Effector memory CD4-positive, alpha-beta T cell (primary cell): ENCODE measurements at places on chromosomes 6 and 20.

- no peak for DNase-seq
Measured at GRCh38 chr6:31122791-31123706, 2.8 kb upstream of the CDSN start.

DNA sequence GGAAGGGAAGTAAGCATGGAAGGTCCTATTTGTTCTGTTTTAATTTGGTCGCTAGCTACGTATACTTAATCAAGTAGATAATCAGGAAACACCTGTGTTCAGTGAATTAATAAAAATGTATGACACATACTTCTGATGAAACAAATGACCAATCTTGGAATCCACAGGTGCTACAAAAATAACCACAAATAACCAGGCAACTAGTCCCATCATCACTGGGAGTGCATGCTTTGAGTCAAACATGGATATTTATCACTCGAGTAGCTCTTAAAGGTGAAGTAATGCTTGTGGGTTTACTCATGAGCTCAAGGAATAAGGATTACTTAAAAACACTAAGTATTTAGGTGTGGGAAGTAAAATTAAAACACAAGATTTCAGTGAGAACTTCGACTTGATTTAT is 285.6 kb upstream of the ID4 start:
- DNase-seq, result no peak

DNA sequence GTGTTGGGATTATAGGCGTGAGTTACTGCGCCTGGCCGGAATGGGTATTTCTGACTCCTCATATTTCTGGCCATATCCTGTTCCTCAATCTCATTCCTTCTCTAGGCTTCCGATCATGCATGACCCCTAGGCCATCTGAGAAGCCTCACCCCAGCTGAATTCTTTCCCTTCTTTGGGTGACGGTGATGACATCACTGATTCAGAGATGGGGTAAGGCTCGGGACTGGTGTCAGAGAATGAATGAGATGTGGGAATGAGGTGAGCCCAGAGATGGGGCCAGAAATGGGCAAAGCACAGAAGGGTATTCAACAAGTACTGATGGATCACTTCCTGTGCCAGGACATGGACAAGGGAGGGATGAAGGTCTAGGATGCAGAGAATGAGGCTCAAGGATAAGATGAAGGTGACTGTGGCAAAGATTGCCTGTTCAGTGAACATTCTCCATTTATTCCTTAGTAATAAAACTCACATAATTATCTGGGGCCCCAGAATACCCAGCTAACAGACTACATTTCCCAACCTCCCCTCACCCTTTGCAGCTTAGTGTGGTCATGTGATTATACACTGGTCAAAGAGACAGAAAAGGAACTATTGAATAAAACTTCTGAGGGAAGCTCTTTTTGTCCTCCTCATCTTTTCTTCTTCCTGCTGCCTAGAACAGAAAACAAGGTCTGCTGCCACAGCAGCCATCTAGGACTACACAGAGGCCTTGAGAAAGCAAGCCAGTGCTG is 39.6 kb downstream of the KIAA0319 start:
- DNase-seq, result no peak

DNA sequence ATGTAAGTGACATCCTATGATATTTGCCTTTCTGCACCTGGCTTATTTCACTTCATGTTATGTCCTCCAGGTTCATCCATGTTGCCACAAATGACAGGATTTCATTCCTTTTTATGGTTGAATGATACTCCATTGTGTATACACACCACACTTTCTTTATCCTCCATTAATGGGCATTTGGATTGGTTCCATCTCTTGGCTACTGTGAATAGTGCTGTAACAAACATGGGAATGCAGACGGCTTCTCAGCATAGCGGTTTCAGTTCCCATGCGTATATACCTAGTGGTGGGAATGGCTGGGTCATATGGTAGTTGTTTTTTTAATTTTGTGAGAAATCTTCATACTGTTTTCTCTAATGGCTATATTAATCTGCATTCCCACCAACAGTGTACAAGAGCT is 14.8 kb downstream of the MTHFD1L start:
- no peak for DNase-seq

- no peak for DNase-seq
Measured at GRCh38 chr20:46901638-46902037, 7.0 kb downstream of the EYA2 start.

DNA sequence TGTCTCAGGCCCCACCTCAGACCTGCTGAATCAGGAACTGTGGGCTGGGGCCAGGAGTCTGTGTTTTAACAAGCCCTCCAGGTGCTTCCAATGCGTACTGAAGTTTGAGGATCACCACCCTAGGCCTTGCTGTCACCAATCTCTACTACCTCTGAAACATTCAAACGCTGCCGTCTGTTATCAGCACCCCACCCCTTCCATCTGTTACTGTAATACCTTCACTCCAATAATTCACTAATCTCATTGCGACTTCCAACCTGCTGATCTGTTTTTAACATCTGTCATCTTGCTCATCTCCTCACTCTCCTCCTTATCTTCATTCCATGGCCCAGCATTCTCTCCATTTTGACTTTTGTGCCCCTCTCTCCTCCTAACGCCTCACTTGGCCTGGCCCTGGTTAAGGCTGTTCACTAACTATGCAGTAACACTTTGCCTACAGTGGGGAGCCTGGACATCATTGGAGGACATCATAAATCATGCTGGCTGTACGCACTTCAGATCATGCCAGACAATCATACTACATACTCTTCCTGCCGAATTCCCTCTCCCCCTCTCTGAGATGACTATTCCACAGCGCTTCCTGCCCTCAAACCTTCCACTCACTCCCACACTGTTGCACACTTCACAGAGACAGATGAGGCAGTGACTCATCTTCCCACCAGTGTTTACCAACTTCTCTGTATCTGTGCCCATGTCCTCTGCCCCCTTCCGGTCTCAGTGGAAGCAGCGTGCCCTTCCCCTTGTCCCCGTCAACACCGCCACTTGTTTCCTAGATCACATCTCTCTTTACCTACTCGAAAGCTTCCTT is 3.0 kb upstream of the GUCA1B start:
- DNase-seq, result no peak

- DNase-seq, result no peak
Measured at GRCh38 chr6:95959261-95959660, 56.5 kb upstream of the FUT9 start.

DNA sequence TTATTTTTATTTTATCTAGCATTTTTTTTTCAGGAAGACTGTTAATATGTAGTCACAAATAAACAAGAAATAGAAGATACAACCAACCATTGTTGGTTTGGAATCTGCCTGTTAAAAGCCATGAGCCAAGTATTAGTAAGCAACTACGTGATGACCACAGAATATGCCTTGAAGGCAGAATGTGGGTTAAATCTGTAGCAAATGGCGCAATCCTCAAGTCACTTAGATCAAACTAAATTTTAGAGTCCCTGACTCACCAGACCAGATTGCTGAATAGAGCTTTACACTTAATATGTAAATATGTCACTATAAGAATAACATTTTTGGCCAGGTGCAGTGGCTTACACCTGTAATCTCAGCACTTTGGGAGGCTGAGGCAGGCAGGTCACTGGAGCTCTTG is 800.1 kb upstream of the CITED2 start:
- no peak for DNase-seq

DNA sequence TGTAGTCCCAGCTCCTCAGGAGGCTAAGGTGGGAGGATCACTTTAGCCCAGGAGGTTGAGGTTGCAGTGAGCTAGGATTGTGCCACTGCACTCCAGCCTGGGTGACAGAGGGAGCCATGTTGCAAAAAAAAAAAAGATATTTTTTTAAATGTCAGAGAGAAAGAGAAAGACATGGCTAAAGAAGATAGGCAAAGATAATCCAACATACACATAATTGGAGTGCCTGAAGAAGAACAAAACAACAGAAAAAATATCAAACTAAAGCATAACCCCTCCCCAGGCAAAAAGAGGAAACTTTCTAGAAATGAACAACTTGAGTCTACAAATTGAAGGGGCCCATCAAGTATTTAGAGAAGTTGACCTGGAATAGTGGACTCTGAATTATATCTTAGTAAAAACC is 14.0 kb upstream of the GRM4 start:
- no peak for DNase-seq

DNA sequence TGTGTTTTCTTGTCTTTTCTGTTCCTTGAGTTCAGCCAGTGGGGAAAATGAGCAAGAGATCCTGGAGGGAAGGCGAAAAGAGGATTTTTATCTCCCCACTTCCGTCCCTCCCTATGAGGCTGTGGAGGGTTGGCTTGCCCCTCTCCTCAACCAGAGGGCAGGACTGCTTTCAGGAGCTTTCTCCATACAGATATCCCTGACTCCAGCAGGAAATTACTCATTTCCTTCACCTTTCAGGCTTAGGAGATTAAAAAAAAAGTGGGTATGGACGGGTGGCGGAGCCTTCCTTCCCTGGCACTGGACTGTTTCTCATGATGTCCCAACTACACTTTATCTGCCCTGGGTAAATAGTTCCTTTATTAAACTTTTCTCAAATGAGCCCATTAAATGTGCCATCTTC is 241.2 kb downstream of the FRK start:
- DNase-seq, result no peak

- no peak for DNase-seq
Measured at GRCh38 chr6:82208913-82209312, 38.6 kb downstream of the IBTK start.

GRCh38 chr6:53273370-53273769 is 75.4 kb downstream of the ELOVL5 start:
- DNase-seq, result no peak

DNA sequence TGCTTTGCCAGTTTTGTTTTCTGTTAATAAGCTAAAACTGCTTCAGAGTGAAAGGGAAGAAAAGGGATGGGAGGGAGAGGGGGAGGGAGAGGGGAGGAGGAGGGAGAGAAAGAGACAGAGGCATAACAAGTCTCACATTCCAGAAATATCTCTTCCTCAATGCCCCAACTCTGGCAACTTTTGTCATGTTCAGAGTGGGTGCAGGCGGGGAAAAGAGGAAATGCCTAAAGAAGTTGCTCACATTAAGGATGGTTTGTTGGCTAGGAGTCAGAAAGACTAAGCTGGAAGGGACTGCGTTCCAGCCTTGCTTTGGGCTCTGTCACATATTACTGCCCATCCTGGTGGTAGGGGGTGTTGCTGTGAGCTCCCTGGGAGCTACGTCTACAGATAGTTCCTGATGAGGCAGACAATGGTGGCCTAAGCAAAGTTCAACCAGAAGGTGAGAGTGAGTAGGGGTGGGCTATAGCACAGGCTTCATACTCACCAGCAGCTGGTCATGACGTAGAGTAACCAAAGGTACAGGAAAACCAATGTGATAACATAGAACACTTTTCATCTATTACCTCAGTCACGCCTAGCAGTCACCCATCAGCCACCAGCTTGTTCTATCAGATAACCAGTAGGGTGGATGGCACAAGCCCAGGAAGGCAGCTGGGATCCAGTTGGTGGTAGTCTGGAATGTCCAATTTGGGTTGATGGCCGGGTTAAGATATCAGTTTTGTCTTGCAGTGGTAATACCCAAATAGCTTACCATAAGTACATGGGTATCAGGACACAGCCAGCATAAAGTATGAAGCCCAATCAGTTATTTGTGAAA is 2.1 kb downstream of the TSPYL4 start:
- DNase-seq, result no peak

DNA sequence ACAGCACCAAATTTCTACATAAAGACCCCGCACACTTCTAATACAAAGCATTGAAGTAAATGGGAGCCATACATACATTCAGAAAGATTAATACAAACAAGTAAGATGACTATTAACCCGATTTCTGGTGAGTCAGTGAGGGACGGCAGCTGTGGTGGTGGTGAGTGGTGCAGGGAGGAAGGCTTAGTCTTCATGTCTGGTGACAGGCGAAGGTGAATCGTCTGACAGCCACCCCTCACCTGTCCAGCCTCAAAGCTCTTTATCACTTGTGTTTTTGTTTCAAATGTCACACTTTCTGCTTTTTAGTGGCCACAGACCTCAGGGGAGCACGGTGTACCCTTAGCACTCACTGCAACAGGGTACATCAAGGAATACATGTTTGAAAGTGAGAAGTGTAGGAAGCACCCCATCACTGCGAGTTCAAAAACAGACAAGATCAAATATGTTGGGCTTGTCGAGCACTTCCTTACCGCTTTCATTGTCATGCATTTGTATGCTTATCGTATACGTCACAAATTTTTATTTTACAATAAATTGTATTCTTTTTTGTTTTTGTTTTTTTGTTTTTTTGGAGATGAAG is 63.5 kb downstream of the IRF4 start:
- DNase-seq, result no peak

- DNase-seq, result peak; percentile 54
Measured at GRCh38 chr20:51525241-51526105, 17.0 kb downstream of the NFATC2 start.

DNA sequence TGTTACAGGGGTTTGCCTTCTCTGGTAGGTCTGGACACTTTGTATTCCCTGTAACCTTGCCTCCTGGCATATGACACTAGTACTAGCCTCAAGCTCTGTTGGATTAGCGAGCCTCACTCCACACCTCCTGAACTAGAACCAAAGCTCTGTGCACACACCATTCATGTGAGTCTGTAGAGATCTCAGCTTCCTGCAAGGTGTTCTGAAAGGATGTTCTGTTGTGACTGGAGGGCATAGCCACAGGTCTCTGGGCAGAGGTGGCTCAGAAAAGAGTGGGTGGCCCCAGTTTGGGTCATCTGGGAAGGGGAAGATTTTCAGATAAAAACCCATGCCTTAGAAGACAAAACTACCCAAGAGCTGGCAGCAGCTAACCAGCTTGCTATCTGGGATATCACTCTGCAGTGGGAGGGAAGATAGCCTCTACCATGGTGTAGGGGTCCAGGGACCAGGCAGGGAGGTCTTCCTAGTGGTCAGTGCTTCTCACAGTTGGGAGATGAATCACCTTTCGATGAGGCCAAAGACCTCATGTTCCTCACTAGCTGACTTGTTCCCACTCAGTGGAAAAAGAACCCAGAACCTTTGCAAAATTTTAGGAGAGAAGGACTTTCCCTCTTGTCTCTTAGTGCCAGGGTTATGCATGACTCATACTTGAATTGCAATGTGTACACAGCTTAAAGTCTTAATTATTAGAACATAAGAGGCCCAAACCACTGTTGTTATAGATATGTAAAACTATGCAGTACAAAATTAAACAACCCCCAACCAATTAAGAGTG is 41.4 kb downstream of the HLA-F start:
- DNase-seq, result no peak

- no peak for DNase-seq
Measured at GRCh38 chr6:105935416-105935815, 150.7 kb upstream of the PRDM1 start.

- DNase-seq, result no peak
Measured at GRCh38 chr20:62430866-62431447, 3.6 kb upstream of the RBBP8NL start.

- peak; percentile 48 for DNase-seq
Measured at GRCh38 chr6:31660381-31661261, at the start of gene C6orf47. C6orf47 (minus strand) TSS chr6:31660778; CDS start chr6:31659947, 831 bp downstream.
